Bladder microvascular endothelial cell (primary cell): ENCODE measurements at places on chromosomes 6 and 20. TPM values are rescaled to one million over a fixed set of nuclear protein-coding genes. Genes with fewer than 3 reads are reported as not detected.

Gene TGM2
- total RNA-seq, result 265 and 1,184 TPM in 2 replicates

Gene RAD21L1
- total RNA-seq, result not detected in 2 replicates

Gene PKIB
- total RNA-seq, result 0.13 TPM in 1 of 2 replicates, not detected in the other

Gene ZBTB2
- total RNA-seq, result 4.4 and 10.1 TPM in 2 replicates

Gene TBC1D20
- 14.2 and 36.6 TPM in 2 replicates for total RNA-seq
